ENCODE measurements at places on chromosomes 16 and 17.

DNA sequence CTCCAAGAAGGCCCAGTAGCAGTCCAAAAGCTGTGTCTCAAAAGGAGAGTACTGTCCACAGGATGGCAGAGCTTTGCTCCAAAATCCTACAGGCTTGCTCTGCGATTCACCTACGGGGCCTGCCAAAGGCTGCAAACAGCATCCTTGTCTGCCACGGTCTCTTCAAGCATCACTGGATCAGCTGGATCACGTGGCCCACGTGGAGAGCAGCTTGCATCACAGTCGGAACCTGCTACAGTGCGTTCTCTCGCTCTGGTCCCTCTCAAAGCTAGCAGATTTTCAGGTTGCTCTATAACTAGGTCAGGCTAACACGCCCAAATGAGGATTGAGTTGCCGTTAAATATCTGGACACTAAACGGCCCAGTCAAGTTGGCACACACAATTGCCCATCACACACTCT lies 8.4 kb upstream of the TIMM22 start:
- DNase-seq, result no peak

DNA sequence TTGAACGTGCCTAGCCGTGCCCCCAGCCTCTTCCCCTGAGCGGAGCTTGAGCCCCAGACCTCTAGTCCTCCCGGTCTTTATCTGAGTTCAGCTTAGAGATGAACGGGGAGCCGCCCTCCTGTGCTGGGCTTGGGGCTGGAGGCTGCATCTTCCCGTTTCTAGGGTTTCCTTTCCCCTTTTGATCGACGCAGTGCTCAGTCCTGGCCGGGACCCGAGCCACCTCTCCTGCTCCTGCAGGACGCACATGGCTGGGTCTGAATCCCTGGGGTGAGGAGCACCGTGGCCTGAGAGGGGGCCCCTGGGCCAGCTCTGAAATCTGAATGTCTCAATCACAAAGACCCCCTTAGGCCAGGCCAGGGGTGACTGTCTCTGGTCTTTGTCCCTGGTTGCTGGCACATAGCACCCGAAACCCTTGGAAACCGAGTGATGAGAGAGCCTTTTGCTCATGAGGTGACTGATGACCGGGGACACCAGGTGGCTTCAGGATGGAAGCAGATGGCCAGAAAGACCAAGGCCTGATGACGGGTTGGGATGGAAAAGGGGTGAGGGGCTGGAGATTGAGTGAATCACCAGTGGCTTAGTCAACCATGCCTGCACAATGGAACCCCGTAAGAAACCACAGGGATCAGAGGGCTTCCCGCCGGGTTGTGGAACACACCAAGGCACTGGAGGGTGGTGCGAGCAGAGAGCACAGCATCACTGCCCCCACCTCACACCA lies 724 bp downstream of the GAA start:
- DNase-seq, result peak; percentile 11

DNA sequence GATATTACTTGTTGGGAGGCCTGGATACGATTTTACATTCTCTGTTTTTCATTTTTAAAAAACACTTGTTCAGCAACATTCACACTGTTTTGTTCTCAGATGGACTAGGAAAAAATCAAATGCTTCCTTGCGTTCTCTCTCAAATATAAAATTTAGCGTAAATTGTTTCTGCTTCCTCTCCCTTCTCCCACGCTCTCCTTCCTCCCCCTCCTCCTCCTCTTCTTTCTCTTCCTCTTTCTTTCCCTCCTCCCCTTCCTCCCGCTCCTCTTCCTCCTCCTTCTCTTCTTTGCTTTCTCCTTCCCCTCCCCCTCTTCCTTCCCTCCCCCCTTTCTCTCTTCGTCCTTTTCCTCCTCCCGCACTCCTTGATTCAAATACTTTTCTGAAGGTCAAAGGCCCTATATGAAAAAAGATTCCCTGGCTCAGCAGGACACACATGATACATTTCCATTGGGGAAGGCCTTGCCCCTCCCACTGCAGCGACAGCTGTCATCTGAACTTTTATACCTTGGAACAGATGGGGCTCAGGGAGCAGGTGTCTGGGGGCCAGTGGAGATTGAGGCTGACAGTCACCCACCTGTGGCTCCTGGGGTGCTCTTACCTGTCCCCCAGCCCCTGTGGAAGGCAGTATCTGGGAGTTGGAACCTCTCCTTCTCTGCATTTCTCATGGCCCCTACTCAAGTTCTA lies 99.4 kb upstream of the SDK2 start:
- no peak for DNase-seq

DNA sequence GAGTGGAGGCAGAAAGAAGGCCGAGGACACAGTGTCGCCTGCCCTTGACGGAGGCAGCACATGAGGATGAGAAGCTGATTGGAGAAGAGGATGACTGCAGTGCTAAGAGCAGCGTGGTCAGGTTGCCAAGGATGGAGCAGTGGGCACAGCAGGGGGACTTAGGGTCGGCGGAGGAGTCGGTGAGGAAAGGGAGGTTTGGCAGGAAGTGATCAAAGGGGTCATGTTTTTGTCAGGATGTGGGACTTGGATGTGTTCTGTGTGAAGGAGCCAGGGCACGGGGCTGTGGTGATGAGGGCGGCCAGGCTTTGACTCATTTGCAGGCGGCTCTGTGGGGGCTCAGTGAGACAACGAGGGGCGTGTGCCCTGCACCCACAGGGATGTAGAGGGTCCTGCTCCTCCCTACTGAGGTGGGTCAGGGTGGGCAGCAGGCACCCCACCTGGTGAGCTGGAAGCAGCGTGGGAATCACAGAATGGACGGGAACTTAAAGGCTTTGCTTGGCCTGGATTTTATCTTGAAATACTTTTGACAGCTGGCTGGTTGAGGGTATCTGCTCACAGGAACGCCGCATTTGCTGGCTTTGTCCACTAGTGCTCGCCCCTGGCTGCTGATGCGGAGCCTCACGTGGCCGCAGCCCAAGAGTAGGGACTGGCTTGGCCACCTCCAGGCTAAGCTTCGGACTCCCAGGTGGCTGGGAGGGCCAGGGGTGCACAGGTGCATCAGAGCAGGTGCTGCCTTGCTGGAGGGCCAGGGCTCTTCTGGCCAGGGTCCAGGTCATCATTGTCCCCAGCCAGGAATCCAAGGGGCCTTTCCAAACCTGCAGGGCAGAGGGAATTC lies 6.0 kb downstream of the MPG start:
- peak; percentile 54 for DNase-seq

DNA sequence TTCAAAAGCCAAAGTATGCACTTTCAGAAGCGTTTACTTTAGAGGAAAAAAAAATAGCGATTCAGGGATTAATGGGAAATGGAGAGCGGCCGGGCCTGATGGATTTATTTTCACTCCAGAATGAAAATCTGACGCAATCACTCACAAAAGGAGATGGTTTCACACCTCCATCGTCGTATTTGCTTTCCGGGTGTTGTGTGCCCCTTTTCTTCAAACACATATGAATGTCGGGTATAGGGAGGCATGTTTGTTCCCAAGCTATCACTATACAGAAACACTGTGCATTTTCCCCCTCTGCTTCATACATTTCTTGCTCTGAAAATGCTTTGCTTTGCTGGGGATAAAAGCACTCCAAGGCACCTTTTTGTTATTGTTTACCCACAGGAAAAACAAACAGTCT lies 562.2 kb upstream of the ZFHX3 start:
- no peak for DNase-seq

- DNase-seq, result no peak
These were observed at the start of gene CTRL for GRCh38 chr16:67931712-67932461. Gene CTRL (minus strand): TSS chr16:67931862. CDS start chr16:67931852, 10 bp downstream.

GRCh38 chr16:59044616-59045015 lies 310.5 kb upstream of the GOT2 start:
- no peak for DNase-seq

GRCh38 chr16:85178006-85178591 lies 65.8 kb upstream of the CIBAR2 start:
- no peak for DNase-seq

DNA sequence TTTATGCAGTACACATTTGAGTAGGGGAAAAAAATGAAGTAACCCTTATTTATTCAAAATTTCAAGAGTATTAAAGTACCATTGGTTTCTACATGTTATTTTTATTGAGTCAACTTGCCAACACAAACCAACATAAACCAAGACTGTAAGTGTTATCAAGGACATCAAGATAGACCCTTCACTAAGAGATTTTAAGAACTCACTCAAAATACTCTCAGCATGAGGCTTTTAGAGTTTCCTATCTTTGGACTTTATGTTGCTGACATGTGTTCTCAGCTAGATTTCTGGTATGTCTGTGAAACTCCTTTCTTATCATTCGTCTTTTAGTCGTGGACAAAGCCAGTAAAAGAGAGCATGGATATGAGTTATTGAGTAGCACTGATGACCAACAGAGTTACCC lies 212.6 kb upstream of the TBX2 start:
- DNase-seq, result no peak

GRCh38 chr16:56279132-56279531 lies 87.8 kb downstream of the GNAO1 start:
- no peak for DNase-seq
